ENCODE measurements at places on chromosomes 4 and X.

- DNase-seq, result no peak
Measured at GRCh38 chr4:24753519-24753918, 41.9 kb upstream of the SOD3 start.

DNA sequence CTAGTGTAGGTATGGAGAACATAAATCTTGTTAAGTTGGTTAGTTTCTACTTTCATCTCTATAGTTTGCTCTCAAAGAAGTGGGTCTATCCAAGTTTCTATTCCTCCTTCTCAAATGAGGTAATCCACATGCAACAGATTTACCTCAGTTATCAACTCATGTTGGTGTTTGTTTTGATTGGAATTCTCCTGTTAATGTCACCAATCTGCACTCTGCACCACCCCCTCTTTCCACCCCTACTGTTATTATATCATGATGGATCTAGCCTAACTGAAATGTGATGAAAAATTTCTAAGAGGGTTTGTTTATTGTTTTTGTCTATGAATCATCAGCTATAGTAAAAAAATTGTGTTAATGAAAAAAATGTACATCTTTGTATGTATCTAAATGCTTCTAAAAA lies 66.1 kb downstream of the AGTR2 start:
- DNase-seq, result no peak

DNA sequence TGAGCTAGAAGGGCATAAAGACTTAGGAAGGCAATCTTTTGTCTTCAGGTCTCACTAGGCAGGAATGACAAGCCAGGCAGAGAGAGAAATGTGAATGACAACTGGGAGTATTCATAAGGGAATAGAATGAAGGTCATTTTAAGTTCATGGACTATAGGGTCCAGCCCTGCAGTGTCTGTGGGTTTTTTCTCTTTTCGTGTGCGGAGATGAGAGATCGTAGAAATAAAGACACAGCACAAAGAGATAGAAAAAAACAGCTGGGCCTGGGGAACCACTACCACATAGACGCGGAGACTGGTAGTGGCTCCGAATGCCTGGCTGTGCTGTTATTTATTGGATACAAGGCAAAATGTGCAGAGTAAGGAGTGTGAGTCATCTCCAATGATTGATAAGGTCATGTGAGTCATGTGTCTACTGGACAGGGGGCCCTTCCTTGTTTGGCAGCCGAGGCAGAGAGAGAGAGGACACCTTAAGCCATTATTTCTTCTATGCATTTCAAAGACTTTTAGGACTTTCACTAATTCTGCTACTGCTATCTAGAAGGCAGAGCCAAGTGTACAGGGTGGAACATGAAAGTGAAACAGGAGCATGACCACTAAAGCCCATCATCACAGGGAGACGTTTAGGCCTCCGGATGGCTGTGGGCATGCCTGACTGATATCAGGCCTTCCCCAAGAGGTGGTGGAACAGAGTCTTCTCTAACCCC lies 921.8 kb upstream of the PCDH10 start:
- DNase-seq, result no peak

DNA sequence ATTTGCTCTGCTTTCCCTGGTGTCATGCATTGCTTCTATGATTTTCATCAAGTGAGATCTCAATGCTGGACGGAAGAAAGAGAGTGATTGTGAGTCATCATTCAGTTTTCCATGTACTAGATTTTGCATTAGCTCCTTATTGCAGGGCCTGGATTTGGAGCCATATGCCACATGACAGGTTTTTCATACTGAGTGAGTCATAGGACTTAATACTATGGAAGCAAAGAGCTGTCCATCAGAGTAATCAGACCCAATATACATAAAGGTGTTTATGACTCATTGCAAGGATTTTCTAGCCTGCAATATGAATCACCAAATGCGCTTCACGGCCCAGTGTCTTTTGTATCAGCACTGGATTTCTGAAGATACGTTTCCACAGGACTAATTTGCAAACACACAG lies 11.2 kb upstream of the TFDP3 start:
- DNase-seq, result no peak

GRCh38 chrX:153441981-153442380 lies 3.9 kb downstream of the TREX2 start:
- no peak for DNase-seq

- no peak for DNase-seq
Measured at GRCh38 chr4:66585767-66586166, 915.5 kb upstream of the EPHA5 start.

- DNase-seq, result no peak
Measured at GRCh38 chr4:32475710-32476109, 1755.5 kb downstream of the PCDH7 start.

DNA sequence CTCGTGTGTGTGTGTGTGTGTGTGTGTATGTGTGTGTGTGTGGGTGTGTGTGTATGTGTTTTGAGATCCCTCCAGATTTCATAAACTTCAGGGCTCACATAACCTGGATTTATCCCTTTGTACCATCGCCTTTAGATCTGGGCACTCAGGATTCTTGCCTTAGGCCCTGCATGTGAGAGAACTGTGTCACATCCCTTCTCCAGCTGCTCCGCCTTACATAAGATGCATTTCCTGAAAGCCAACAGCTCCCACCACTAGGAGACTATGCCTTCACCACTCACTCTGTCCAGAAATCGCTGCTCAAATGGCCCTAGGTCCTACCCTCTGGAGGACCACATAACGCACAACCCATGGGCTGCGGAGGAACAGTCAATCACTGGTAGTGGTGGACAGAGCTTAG lies 348.8 kb downstream of the CCSER1 start:
- DNase-seq, result no peak

- DNase-seq, result peak; percentile 69
Measured at GRCh38 chrX:24619647-24620046, 27.5 kb downstream of the PCYT1B start.

DNA sequence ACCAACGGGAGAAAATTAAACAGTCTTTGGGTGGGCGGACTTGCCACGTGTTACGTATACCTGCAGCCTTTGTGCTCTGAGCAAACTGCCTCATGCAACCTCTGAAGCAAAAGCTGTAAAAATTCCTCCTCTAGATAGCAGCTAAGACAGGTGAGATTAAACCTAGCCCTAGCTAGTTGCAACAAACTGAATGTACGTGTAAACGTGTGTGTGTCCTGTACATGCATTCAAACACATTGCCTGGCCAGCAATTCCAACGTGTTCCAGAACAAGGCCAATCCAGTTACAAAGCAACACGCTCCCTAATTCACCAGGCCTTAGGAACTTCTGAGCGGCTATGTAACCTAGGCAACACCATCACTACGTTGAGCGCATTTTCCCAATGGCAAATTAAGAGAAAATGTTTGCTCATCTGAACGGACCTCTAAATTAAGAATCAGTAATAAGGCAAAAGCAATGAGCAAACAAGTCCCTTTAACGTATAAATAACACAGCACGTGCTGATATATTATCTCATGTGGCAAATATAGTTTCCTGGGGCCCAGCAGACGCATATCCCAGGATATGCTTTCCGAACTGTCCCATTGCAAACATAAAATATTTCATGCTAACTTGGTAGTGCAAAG lies 792 bp downstream of the PPID start:
- no peak for DNase-seq

- DNase-seq, result no peak
Measured at GRCh38 chrX:24268786-24269185, 45.1 kb downstream of the SUPT20HL2 start.

- DNase-seq, result no peak
Measured at GRCh38 chrX:35800474-35800873, 2.3 kb downstream of the MAGEB16 start.

DNA sequence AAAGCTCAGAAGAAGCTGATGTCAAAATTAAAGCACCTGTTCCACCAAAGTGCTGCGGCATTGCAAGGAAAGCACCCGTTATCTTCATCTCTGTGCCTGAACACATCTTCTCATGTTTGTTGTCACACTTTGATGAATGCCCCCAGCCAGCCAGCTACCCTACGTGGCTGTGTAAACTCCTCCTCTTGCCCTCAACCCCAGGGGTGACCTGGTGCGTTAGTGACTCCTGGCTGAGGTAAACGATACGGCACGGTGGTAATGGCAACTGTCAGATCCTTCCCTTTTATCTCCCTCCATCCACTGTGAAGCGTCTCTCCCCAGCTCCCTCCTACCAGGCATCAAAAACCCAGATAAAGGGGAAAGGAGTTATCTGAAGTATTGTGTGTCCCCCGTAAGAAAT lies 90.6 kb upstream of the WWC2 start:
- no peak for DNase-seq

GRCh38 chrX:40722930-40723329 lies 12.4 kb downstream of the MED14 start:
- DNase-seq, result no peak

- no peak for DNase-seq
Measured at GRCh38 chr4:17877661-17878060, 66.9 kb downstream of the NCAPG start.

- DNase-seq, result no peak
Measured at GRCh38 chrX:56554870-56555269, 8.6 kb upstream of the UBQLN2 start.

DNA sequence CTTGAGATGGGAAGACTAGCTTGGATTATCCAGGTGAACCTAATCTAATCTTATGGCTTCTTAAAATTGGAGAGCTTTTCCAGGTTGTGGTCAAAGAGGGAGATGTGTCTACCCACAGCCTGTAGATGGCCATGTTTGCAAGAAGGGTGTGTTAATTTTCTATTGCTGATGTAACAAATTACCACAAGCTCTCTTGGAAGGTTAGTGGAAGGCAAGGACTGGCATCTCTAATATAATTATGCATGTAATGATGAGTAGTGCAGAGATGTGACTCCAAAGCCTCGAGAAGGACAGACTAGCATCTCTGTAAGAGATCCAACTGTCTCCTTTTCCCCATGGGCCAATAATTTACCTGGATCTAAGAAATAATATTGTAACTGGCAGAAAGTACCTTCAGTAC lies 3.2 kb upstream of the ADH1B start:
- no peak for DNase-seq

GRCh38 chrX:124605511-124605910 lies 259.1 kb downstream of the SH2D1A start:
- no peak for DNase-seq

- no peak for DNase-seq
Measured at GRCh38 chr4:46508216-46508615, 118.3 kb upstream of the GABRA2 start.

DNA sequence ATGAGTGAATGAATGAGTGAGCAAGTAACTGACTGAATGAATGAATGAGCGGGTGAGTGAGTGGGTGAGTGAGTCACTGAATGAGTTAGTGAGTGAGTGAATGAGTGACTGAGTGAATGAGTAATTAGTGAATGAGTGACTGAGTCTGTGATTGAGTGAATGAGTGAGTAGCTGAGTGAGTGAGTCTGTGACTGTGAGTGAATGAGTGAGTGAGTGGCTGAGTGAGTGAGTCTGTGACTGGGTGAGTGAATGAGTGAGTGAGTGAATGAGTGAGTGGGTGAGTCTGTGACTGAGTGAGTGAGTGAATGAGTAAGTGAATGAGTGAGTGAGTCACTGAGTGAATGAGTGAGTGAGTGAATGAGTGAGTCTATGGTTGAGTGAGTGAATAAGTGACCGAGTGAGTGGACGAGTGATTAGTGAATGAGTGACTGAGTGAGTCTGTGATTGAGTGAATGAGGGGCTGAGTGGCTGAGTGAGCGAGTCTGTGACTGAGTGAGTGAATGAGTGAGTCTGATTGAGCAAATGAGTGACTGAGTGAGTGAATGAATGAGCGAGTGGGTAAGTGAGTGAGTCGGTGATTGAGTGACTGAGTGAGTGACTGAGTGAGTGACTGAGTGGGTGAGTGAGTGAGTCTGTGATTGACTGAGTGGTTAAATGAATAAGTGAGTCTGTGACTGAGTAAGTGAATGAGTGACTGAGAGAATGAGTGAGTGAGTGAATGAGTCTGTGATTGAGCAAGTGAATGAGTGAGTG lies 223.0 kb upstream of the PSAPL1 start:
- no peak for DNase-seq

DNA sequence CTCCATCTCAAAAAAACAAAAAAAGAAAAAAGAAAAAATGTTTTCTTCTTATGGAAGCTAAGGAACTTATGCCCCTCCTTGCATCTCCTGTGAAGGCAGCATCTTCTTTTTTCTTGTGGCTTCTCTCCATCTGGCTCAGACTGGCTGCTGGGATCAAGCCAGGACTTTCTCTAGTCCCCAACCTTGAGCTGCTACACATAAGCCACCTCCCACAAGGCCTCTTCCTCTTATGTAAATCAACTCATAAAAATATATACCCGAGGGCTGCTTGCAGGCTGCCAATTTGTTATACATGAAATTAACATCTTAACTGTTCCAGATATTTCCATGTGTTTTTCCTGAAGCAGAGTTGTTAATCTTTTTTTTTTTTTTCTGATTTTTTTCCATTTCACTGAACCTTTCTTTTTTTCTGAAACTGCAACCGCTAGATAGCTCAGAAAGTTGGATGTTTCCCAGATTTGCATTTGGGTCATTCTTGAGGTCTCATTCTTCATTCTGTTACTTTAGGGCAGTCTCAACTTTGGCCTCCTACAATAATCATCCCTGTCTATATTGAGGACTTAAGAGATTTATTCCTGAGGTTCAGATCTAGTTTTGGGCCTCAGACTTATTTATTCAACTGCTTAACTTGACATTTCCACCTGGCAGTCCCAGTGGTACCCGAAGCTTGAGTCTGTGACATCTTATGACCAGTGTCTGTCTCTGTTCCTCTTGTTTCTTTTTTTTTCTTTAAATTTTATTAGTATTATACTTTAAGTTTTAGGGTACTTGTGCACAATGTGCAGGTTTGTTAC lies 10.3 kb downstream of the SNX25 start:
- DNase-seq, result no peak

DNA sequence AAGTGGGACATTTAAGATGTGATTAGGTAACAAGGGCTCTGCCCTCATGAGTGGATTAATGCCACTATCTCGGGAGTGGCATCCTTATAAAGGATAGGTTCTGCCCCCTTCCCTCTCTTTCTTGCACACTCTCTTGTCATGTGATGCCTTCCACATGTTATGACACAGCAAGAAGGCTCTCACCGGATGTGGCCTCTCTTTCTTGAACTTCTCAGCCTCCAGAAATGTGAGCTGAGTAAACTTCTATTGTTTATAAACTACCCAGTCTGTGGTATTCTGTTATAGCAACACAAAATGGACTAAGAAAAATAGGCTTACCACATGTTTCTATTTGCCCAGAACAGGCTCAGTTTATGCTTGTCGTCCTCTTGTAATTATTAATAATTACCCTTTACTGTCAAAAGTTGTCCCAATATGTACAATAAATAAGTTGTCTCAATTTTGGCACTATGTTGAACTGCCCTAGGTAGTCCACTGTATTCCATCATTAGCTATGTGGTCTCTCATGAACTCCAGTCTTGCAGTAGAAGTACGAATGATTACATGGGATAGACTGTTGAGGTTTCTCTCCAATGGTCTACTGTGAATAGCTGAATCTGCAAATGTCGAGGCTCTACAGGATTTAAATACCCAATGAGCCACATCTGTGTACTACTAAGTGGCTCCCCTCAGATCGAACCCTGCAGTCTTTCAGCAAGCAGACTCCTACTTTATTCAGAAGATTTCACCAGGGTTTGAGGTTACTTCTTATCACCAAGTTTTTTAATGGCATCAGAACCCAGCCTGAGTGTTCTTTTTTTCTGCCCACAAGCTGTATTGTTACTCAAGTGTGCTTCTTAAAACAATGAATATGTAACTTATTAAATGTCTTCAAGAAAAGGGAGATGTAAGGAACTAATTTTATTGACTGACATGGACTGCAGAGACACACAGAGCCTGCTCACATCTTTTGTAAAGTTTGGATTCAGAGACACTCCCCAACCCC lies 102.0 kb upstream of the LEF1 start:
- DNase-seq, result no peak

All from anterior cingulate cortex (tissue), 58 donors.